M059J (cell line): ENCODE measurements at places on chromosomes 5 and 9. TPM values are rescaled to one million over a fixed set of nuclear protein-coding genes. Genes with fewer than 3 reads are reported as not detected.
A peak's percentile ranks its signal among the peaks of the same experiment; 100 is the strongest.

DNA sequence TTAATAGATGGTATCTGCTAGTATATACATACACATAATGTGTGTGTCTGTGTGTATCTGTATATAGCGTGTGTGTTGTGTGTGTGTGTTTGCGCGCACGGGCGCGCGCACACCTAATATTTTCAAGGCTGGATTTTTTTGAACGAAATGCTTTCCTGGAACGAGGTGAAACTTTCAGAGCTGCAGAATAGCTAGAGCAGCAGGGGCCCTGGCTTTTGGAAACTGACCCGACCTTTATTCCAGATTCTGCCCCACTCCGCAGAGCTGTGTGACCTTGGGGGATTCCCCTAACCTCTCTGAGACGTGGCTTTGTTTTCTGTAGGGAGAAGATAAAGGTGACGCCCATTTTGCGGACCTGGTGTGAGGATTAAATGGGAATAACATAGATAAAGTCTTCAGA, 757 bp downstream of the FXN start:
- DNase-seq = no peak

DNA sequence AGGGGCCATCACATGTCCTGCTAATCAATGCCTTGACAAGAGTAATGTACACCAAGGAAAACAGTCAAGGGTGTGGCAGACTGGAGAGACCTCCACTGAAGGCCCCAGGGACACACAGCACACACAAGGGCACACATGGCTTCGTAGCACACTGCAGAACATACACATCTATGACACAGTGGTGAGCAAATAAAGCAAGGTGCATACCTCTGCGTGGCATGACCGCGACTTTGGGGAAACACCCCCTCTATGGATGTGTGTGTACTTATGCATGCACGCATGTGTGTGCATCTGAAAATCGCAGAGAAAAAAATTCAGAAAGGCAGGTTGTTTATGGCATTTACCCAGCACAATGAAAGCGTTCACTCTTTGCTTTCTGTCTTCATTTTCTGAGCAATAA, 20.5 kb downstream of the SEMA4D start:
- no peak for DNase-seq

GRCh38 chr5:173582216-173583111, 34.0 kb downstream of the BOD1 start:
- DNase-seq = peak; percentile 52

- no peak for DNase-seq
Measured at GRCh38 chr5:4097199-4097598, 501.6 kb downstream of the IRX1 start.

PCDHGA2 gene
- 0.22 and 0.32 TPM in 2 replicates for total RNA-seq

PDGFRB gene
- 23.5 and 44.4 TPM in 2 replicates for total RNA-seq
